Fibroblast of the aortic adventitia (primary cell): ENCODE measurements at places on chromosomes 1 and 21.

DNA sequence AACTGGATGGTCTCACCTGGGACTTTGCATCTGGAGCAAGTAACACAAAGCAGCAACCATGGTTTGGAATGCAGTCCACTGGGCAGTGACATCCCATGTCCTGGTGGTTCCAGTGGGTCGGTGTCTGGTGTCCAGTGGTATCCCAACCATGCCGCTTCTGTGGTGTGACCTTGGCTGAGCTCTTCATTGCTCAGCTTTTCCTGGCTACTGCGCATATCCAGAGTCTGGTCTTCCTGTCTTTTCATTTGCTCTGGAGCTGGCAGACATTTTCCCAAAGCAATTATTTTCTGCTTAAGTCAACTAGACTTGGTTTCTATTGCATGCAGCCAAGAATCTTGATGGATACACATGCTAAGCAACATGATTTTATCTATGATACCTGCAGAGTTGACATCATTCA lies 28.4 kb upstream of the CD2 start:
- peak; percentile 60 for DNase-seq

GRCh38 chr1:92081031-92081430 lies 886 bp downstream of the BTBD8 start:
- DNase-seq, result no peak

DNA sequence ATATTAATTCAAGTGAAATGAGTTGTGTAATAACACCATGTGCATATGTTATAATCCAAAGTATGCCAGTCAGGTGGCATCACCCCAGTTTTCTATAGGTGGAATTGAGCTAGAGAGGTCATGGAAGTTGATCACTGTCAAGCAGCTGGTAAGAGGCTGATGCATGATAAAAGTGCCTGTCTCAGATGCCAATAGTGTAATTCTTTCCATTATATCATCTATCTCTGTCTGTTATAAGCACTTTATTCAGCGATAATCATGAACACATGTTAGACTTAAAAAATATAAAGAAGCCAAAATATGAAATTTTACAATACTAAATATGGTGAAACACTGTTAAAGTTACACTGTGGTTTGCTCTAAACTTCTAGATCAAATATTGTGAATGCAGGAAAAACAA lies 156.6 kb downstream of the DNM3 start:
- DNase-seq, result no peak

DNA sequence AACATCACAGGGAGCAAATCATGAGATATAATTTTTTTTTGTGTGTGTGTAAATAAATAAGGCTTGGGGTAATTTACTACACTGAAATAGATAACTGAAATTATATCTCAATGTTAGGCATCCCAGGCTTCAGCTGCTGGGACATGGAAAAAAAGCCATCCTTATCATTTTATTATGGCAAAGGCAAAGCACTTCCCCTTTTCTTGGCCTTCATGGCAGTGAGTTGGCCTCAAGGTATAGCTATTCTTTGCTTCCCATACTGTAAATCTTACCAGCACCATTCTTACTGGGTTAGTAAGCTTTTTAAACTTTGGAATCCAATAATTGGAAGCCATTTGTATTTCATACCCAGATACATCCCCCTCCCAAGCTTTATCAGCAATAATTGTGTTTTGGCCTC lies 29.0 kb downstream of the RBM11 start:
- DNase-seq, result no peak

GRCh38 chr21:27164208-27165177 lies 197.6 kb upstream of the ADAMTS5 start:
- DNase-seq, result peak; percentile 8

- no peak for DNase-seq
These were observed 49.0 kb downstream of the KLHDC7A start for GRCh38 chr1:18529714-18530113.
